ENCODE measurements at places on chromosomes 6 and 20.

- DNase-seq: peak; percentile 59
Measured at GRCh38 chr20:25042531-25043498, 15.1 kb downstream of the ACSS1 start.

- no peak for DNase-seq
Measured at GRCh38 chr6:54282186-54282585, 26.1 kb upstream of the TINAG start.

DNA sequence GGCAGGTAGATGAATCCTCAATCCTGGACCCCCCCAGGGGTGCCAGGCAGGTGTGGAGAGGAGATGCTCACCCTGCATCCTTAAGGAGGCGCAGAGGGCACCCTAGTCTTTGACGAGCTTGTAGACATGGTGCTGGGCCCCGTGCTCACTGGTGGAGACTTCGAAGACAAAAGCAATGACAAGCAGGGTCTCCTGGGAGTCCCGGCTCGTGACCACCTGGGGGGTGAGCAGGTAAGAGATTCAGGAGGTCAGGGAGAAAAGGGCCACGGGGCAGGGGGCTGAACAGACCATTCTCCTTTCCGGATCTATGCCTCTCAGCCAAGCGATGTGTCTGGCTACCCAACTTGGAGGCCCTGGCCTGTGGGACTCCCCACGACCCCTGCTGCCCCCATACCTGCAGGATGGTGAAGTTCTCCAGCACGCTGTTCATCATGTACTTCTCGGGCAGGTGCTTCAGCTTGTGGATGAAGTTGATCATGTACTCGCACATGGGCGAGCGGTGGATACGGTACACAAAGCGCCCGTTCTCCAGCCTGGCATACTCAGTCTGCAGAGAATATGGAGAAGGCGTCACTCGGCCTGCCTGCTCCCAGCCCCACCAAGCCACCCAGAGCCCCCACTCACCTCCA, 6.9 kb downstream of the RPL10A start:
- DNase-seq: no peak

DNA sequence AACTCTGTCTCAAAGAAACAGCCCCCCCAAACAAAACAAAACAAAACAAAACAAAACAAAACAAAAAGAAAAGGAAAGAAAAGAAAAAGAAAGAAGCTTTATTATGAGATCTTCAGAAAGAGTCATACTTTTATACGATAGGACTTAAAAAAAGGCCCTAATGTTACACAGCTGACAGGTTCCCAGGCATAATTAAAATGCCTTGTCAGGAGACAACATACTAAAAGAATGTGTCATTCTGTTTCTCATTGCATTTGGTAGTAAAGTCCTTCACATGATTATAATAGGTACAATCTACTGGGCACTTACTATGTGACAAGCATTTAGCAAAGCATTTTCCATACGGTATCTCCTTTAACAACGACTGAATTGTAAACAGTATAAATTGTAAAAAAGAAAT, 36.4 kb upstream of the RPN2 start:
- no peak for DNase-seq

- DNase-seq: no peak
Measured at GRCh38 chr6:39416026-39416425, 93.5 kb upstream of the KCNK16 start.

DNA sequence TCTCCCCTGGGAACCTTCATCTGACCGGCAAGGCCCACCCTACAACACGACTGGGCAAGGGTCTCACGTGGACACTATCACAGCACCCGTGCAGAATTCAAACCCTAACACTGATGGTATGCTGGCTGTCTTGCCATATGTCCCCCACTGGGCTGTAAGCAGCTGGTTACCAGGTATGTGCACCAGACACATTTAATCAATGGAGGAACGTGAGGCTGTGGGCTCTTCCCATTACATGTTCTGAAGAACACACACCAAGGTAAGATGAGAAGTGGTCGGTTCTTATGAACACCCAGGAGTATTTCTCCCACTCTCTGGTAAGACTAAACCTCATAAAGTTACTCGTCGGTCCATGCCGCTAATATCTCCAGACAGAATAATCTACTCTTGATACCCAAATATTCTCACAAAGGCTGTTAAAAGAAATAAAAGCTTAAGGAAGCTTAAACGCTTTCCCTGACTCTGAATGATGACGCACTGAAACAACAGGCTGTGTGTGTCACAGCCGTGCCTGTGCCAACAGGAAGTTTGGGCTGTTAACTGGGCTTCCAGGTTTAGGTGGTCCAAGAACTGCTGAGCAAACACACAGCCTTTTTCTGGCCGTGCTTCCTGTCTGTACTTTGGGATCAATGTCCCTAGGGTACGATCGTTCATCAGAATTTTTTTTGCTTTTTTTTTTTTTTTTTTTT, 75.3 kb downstream of the SLC23A2 start:
- DNase-seq: no peak

DNA sequence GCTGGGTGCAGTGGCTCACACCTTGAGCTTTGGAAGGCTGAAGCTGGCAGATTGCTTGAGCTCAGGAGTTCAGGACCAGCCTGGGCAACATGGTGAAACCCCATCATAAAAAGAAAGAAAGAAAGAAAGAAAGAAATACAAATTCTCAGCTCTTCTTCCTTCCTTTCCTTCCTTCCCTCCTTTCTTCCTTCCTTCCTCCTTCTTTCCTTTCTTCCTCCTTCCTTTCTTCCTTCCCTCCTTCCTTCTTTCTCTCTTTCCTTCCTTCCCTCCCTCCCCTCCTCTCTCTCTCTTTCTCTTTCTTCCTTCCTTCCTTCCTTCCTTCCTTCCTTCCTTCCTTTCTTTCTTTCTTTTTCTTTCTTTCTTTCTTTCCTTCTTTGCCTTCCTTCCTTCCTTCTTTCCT, 21.0 kb upstream of the NCOA3 start:
- DNase-seq: no peak

- DNase-seq: no peak
Measured at GRCh38 chr20:44004306-44004915, 89.8 kb downstream of the TOX2 start.

DNA sequence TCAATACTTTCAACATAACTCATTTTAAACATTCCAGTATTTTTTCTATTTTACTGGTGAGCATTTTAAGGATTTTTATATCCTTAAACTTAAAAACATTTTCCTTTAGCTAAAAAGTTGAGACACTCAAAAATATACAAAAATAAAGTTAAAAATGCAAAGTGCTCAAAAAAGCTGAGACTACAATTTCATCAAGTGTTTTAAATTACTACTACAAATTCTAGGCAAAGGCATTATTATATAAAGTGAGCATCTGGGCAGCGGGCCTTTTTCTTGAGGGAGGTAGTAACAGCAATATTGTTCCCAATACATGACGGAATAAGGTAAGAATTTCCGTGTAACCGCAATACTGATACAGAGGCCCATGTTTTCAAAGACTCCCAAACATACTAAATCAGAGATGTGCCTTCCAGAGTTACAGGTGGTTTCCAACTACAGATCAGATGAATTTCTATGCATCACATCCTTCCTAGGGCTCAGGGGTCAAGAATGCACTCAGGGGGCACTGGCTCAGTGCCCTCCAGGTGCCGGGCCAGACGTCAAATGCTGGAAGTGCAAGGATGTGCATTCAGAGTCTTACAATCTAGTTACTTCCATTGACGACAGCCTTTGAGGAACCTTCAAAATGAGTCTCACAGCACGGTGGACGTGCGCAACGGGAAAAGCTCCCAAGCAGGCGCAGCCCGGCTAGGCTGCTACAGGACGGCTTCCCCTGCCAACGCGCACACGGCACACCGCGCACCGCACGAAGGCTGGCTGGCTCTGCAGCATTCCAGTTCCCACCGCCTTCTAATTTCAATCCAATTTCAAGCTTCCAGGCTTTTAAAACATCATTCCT, 1.7 kb downstream of the PHF10 start:
- peak; percentile 41 for DNase-seq

- no peak for DNase-seq
Measured at GRCh38 chr6:81700414-81700813, 52.1 kb downstream of the TENT5A start.

DNA sequence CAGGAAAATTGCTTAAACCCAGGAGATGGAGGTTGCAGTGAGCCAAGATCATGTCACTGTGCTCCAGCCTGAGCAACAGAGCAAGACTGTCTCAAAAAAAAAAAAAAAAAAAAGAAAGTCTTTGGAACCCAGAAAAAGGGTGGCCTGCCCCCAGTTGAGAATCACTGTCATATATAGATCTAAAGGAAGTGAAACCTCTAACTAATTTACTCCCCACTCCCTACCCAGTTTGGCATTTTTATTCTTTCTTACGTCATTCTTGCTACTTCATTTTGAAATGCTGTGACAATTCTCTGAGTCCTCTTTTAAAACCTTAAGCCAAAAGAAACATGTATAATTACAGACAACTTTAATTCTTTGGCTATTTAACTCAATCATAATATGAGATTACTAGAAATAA, 254.8 kb downstream of the CDC5L start:
- DNase-seq: no peak

DNA sequence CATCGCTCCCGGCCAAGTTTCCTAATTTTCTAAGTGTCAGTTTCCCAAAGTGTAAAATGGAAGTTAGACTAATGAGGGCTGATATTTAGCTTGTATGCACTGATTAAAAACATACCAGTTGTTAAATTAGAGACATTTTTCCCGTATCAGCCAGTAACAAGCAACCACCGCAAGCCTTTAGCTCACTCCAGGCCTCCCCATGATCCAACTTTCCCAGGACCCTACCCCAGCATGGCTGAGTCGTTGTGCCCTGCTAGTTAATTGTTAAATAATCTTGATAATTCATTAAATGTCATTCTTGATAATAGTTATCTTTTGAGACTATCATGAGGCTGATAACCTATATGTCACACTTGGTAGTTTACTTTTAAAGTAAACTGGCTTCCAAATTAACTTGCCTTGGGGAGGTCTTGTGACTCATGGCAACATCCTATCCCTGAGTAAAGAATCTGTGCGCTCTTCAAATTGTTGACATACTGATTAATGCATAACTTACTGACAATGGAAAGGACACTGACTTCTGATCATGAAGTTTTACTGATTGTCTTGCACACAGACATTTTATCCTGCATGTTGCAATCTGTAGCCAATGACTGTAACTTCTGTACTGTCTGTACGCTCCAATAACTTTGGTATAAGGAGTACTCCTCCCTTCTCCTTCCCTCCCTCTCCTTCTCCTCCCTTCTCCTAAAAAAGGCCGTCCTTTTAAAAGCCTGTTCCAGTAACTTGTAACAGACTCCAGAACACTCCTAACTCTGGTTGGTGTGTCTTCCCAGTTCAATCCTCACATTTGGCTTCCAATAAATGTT, 6.3 kb upstream of the GTF3C6 start:
- DNase-seq: no peak

GRCh38 chr6:33672808-33673207, 38.7 kb downstream of the UQCC2 start:
- no peak for DNase-seq

DNA sequence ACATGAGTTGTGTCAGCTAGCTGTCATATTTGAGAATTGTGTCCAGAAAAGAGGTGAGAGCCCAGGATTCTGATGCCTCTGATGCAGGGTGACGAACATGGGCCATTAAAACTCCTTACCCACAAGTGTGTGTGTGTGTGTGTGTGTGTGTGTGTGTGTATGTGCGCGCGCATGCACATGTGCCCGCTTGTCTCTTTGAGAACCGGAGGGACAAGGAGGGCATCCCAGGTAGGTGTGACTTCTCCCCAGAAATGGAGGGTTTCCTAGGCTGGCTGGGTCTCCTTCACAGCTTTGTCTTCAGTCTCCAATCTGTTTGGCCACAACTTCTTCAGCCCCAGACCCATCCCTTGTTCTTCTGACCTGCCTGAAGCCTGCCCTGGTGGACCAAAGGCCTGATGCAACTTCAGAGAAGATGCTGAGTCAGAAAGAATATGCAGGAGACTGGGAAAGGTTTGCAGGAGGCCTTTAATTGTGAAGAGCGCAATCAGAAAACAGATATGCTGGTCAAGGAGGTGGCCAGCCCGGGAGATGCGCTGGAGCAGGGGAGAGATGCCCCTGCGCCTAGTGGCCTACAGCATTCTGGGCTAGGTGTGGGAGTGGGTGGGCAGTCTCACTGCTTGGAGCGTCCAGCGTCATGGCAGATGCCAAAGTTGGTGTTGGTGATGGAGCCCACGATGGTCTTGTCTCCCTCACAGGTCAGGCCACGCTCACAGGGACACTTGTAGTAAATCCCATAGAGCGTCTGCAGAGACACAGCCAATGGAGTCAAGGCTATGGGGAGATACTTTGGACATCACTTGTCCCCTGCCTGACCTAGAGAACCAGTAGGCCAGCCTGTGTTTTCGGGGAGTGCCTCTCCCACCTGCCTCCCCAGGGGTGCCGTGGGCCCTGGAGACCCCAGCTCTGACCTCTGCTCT, 2.3 kb downstream of the CLPS start:
- no peak for DNase-seq

GRCh38 chr20:43220612-43221011, 30.9 kb upstream of the PTPRT start:
- no peak for DNase-seq

- DNase-seq: no peak
Measured at GRCh38 chr6:159959165-159959975, 9.5 kb upstream of the IGF2R start.

DNA sequence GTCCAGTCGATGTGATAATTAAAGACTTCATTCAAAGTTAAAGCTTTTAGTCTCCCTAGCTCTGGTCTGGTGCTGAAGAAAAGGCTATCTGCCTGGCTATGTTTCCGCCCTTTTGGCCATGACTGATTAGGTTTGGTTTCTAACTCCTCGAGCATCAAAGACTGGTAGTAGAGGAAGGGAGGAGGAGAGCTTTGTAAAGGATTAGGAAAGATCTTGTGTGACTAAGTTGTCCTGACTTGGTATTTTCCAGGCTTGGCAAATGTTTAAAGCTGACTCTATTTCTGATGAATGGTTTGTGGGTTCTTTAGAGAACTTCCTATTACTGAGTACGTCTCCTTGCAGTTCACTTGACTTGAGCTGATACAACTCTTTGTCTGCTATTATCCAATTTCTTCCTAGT, 312.9 kb downstream of the GJA1 start:
- no peak for DNase-seq

GRCh38 chr6:157561929-157562810, 181.2 kb downstream of the ZDHHC14 start:
- no peak for DNase-seq

DNA sequence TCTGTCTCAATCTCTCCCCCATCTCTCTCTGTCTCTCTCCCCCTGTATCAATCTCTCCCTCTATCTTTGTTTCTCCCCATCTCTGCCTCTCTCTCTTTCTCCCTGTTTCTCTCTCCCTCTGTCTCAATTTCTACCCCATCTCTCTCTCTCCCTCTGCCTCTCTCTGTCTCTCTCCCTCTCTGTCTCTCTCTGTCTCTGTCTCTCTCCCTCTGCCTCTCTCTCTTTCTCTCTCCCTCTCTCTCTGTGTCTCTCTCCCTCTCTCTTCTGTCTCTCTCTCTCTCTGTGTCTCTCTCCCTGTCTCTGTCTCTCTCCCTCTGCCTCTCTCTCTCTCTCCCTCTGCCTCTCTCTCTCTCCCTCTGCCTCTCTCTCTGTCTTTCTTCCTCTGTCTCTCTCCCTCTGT, 62.6 kb downstream of the DACT2 start:
- no peak for DNase-seq

- no peak for DNase-seq
Measured at GRCh38 chr6:156686301-156686994, 90.7 kb upstream of the ARID1B start.

- DNase-seq: no peak
Measured at GRCh38 chr20:4371623-4372251, 350.0 kb upstream of the PRND start.

- no peak for DNase-seq
Measured at GRCh38 chr6:170232186-170233002, 58.5 kb downstream of the DLL1 start.
